ENCODE measurements at places on chromosomes 12 and 14.

- no peaks in the 10 kb centered on the region for H3K4me1 ChIP-seq
- H3K27ac ChIP-seq = no peak overlapping the region
- no peaks in the 10 kb centered on the region for H3K36me3 ChIP-seq
- no peak overlapping the region for H3K4me3 ChIP-seq
- H3K27me3 ChIP-seq = no peaks in the 10 kb centered on the region
These were observed 15.0 kb downstream of the RASSF9 start for GRCh38 chr12:85821206-85821605.

DNA sequence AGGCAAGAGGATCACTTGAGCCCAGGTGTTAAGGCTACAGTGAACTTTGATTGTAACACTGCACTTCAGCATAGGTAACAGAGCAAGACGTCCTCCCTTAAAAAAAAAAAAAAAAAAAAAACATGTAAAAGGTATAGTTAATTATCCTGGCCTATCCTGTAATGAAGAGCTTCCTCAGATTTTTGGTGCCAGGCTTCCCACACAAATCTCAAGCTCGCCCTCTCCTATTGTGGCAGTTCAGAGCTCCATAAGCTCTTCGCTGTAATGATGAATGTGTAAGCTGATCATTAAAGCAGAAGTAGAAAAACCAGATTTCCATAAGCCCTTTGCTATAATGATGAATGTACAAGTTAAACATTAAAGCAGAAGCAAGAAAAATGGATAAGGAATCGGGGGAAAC is 2.0 kb upstream of the SLC39A2 start:
- H3K4me1 ChIP-seq = no peaks in the 10 kb centered on the region
- no peak overlapping the region for H3K4me3 ChIP-seq
- DNase-seq = no peak

DNA sequence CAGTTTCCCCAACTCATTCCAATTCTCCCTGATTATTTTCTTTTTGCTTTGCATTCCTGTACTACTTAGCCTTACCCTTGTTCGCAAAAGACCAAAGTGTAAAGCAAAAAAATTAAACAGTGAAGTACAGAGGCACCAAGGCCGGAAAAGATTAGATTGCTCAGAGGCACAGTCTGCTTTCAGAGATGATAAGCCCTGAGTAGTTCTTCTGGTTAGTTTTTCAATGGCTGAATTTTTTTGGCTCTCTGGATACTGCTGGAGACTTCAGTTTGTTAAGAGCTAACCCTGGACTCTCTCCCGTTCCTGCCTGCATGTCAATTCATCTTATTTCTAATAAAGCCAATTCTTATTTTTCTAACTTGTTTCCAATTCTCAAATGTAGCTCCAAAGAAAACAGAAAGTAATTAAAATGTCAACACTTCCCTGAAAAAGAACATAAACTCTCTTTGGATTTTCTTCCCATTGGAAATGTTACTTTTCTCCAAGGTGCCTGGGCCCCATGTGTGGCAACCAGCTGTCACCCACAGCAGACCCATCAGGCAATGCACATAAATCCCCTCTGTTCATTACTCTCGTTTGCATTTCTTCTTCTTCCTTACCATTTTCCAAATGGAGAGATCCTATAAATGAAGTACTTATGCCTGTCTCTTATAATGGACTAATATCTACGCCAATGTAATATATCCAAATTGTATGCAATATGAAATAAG is 142.8 kb downstream of the BTG1 start:
- H3K36me3 ChIP-seq = no peaks in the 10 kb centered on the region
- H3K27me3 ChIP-seq = no peaks in the 10 kb centered on the region
- H3K4me1 ChIP-seq = peaks cover 3% of the 10 kb centered on the region
- DNase-seq = no peak
- H3K4me3 ChIP-seq = no peak overlapping the region

DNA sequence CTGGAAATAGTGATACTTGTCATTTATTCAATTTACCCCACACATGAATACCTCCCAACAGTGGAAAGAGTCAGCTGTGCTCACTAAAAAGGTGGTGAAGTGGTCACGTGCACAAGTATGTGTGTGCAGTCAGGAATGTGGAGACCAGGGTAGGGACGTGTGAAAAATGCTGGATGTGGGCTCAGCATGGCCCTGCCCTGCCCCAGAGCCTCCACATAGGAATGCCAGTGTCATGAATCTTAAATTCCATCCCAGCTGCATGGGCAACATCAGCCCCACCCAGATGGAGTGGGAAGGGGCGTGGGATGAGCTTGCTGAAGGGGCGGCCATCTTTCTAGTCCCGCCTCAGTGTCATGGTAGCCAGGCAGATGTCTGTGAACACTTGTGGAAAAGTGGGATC is 87.7 kb downstream of the C12orf75 start:
- H3K4me1 ChIP-seq = no peaks in the 10 kb centered on the region
- no peaks in the 10 kb centered on the region for H3K27me3 ChIP-seq
- H3K36me3 ChIP-seq = no peaks in the 10 kb centered on the region
- no peak overlapping the region for H3K27ac ChIP-seq
- no peak overlapping the region for H3K4me3 ChIP-seq
- DNase-seq = no peak

GRCh38 chr12:41174602-41175001 is 13.5 kb upstream of the PDZRN4 start:
- no peaks in the 10 kb centered on the region for H3K4me1 ChIP-seq
- H3K36me3 ChIP-seq = no peaks in the 10 kb centered on the region
- no peaks in the 10 kb centered on the region for H3K27me3 ChIP-seq
- no peak overlapping the region for H3K4me3 ChIP-seq
- no peak for DNase-seq

DNA sequence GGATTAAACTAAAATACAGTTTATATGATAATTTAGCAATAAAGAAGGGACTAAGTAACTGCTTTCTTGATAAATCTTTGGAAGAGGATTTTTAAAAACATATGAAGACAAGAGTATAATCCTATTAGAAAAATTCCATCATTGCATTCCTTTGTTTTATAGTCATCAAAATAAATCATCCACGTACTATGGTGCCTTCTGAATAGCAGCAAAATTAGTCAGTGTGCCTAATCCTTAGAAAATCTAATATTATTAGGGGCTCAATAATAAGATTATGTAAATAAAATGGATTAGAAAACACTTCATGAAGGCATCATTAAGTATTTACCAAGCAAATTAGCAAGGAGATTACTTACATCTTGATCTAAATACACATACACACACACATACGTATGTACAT is 102.1 kb downstream of the KCNH5 start:
- no peak for DNase-seq
- H3K27ac ChIP-seq = no peak overlapping the region
- no peak overlapping the region for H3K4me3 ChIP-seq
- H3K36me3 ChIP-seq = no peaks in the 10 kb centered on the region
- no peaks in the 10 kb centered on the region for H3K27me3 ChIP-seq
- no peaks in the 10 kb centered on the region for H3K4me1 ChIP-seq

DNA sequence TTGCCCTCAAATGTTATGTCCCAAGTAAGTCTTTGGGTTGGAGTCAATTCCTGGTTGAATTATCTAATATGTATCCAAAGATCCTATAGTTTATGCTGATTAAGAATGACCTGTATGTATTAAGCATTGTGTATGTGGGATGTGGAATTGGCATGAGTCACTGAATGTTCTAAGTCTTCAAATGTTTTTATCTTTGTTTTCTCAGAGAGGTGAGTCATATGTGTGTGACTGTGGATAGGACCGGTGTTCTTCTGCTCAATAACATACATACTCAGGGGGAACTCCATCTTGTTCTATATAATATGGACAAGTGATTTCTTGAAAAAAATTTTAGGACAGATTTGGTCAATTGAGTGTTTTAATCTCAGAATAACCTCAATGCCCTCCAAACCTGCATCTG is 57.9 kb downstream of the NAV3 start:
- H3K4me1 ChIP-seq = no peaks in the 10 kb centered on the region
- H3K4me3 ChIP-seq = no peak overlapping the region
- DNase-seq = no peak
- H3K36me3 ChIP-seq = no peaks in the 10 kb centered on the region

- H3K27ac ChIP-seq = no peak overlapping the region
- no peaks in the 10 kb centered on the region for H3K36me3 ChIP-seq
These were observed 29.2 kb upstream of the TRHDE start for GRCh38 chr12:72242946-72243345.

DNA sequence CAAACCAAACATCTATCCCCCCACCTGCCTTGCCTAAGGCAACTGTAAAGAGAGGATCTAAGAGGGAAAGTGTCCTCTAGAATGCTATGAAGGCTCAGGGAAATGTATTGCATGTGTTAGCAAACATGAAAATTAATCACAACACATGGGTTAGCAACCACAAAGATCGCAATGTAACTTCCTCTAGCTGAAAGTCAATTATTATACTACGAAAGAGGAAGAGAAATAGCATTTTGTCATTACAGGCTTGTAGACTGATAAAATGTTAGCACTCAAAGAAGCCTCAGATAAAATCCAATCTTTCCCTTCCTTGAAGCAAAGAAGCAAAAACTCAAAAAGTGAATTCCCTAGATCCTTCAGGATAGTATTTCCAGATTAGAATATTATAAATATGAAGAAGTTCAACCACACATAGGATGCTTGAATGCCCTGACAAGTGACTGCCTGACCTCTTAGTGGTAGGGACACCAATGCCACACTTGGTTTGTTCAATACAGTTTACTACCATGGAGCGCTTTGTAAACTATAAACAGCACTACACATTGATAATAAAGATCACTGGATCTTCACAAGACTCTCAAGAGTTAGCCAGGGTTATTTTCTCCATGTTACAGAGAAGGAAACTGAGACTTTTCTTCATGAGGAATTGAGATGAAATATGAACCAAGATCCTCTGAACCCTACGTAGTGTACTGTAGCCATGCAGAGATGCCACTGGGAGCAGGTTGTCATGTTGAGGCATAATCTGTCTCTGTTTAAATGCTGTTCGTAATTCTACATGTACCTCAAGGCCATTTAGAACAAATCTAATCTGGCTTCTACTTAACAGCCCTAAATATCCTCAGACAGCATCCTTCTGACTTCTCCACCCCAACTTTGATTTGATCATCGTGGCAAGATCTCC is 100.7 kb downstream of the ITPR2 start:
- peaks cover 7% of the 10 kb centered on the region for H3K4me1 ChIP-seq
- peak overlapping the region; percentile 41 for H3K27ac ChIP-seq
- DNase-seq = no peak
- H3K27me3 ChIP-seq = no peaks in the 10 kb centered on the region
- H3K4me3 ChIP-seq = no peak overlapping the region
- no peaks in the 10 kb centered on the region for H3K36me3 ChIP-seq

- no peak for DNase-seq
- no peak overlapping the region for H3K4me3 ChIP-seq
- H3K27me3 ChIP-seq = no peaks in the 10 kb centered on the region
- no peaks in the 10 kb centered on the region for H3K36me3 ChIP-seq
- peaks cover 10% of the 10 kb centered on the region for H3K4me1 ChIP-seq
- H3K27ac ChIP-seq = no peak overlapping the region
These were observed 245.6 kb downstream of the SLC41A2 start for GRCh38 chr12:104712477-104712876.

DNA sequence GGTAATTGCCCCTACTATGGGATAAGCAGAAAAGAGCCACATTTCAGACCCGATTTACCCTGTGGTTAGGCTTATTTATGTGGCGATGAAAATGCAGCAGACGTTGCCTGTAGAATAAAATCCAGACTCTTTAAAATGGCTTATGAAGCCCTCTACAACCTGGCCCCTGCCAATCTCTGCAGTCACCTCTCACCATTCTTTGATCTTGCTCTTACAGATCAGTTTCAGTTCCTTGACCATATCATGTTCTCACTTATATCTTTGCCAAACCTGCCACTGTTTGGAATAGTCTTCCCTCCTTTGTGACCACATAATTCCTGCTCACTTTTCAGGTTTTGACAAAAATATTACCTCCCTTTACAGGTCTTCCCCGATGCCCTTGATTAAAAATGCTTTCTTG is 264.3 kb upstream of the GARIN6 start:
- H3K4me3 ChIP-seq = no peak overlapping the region
- no peak overlapping the region for H3K27ac ChIP-seq
- H3K4me1 ChIP-seq = no peaks in the 10 kb centered on the region
- no peaks in the 10 kb centered on the region for H3K27me3 ChIP-seq

GRCh38 chr14:73886449-73887317 is at the start of gene ZNF410:
Gene ZNF410 (plus strand): TSS chr14:73886859. CDS start chr14:73892176, 5,317 bp downstream.
- H3K36me3 ChIP-seq = peaks cover under 1% of the 10 kb centered on the region
- peak within 1 kb of the TSS; percentile 81 for H3K4me3 ChIP-seq
- peak; percentile 94 for DNase-seq

GRCh38 chr12:71888521-71888920 is 49.0 kb downstream of the TBC1D15 start:
- no peaks in the 10 kb centered on the region for H3K4me1 ChIP-seq
- H3K36me3 ChIP-seq = peaks cover 28% of the 10 kb centered on the region

DNA sequence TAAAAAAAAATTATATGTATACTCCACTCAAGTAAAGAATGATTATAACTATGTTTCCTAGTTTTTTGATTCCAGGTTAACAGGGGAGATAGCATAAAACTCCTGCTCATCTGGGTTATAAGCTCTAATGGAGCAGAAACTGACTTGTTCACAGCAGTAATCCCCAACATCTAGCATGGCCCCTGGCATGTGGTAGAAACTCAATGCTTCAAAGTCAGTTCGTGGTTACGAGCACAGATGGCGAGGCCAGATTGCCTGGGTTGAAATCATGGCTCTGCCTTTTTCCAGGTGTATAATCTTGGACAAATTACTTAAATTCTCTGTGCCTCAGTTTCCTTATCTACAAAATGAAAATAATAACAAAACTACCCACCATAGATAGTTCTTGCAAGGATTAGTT is 183.8 kb downstream of the TTC7B start:
- H3K4me1 ChIP-seq = peaks cover 6% of the 10 kb centered on the region
- no peak overlapping the region for H3K4me3 ChIP-seq
- no peak for DNase-seq
- H3K27ac ChIP-seq = no peak overlapping the region

DNA sequence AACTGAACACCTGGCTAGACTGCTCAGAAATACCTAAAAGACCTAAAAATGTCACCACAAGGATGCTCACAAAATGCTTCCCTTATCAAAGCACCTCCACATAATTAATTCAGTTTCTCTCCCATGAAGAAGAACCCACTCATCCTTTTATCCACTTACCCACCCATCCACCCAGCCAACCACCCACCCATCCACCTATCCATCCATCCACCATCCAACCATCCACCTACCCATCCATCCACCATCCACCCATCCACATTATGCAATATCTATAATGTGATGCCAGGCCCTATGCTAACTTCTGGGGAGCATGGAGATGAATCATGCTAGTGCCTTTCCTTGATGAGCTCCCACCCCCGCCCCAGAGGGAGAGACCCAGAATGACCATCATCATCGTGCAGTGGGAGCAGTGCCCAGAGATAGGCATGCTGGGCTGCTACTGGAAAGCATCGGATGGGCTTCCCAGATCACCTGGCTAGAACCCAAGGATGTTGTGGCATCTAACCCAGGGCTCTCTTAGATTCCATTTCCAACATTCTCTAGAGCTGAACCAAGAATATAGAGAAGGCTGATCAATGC is 166.6 kb downstream of the TTC7B start:
- no peaks in the 10 kb centered on the region for H3K27me3 ChIP-seq
- H3K27ac ChIP-seq = no peak overlapping the region
- no peak overlapping the region for H3K4me3 ChIP-seq
- H3K4me1 ChIP-seq = no peaks in the 10 kb centered on the region
- H3K36me3 ChIP-seq = no peaks in the 10 kb centered on the region

Measured in natural killer cell (primary cell).